Renal cortical epithelial cell (primary cell): ENCODE measurements at places on chromosomes 6 and 20.

DNA sequence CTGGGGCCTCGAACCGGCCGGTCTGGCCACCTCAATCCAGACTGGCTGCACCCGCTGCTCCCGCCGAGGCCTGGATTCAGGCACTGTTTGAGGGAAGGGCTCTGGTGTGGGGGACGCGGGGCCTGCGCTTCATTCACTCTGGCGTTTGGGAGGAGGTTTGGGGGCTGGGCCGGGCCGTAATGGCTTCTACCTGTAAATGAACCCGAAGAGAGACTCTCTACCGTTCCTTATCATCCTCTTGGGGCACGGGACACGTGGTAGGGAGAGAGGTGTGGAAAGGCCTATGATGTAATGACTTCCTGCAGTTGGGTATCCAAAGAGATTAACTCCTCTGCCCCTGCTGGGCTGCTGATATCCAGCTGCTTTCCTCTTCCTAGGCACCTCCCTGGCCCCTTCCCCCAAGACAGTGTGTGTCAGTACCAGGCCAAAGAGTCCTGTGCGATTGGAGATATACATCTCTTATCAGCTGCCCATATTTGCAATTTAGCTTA, 1.8 kb downstream of the FOXO3 start:
- peak; percentile 77 for DNase-seq

DNA sequence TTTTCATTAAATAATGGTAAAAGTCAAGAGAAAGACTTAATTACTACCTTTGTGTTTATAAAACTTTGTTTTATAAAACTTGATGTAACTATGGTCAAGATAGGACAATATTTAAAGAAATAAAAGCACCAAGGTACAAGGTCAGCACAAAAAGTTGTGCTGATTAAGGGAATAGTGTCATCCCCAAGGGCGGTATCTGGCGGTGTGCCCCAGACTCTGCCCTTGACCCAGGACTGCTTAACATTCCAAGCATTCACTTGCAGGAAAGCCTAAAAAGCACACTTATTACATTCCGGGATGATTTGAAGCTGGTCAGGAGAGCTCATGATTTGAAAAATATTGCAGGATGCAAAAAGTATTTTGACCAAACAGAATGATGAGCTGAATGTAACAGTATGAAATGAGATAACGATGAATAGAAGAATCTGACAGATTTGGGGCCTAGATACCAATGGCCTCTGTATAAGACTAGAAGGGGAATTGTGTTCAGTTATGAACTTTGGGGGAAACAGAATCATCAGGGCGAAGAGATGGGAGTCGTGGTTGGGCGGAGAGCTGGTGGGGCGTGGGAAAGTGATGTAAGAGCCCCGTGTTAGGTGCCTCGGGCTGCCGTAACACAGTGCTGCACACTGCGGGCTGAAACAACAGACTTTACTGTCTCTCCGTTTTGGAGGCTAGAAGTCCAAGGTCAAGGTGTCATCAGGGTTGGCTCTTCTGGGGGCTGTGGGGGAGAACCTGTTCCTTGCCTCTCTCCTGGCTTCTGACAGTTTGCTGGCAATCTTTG, 77.2 kb downstream of the CDC5L start:
- peak; percentile 47 for DNase-seq

GRCh38 chr6:44806656-44807055, 419.1 kb downstream of the CDC5L start:
- no peak for DNase-seq

GRCh38 chr6:2971420-2972218, at the start of gene SERPINB6:
TSS of gene SERPINB6 (minus strand) at chr6:2971567. CDS start at chr6:2959332, 12,235 bp downstream.
- peak; percentile 41 for DNase-seq

DNA sequence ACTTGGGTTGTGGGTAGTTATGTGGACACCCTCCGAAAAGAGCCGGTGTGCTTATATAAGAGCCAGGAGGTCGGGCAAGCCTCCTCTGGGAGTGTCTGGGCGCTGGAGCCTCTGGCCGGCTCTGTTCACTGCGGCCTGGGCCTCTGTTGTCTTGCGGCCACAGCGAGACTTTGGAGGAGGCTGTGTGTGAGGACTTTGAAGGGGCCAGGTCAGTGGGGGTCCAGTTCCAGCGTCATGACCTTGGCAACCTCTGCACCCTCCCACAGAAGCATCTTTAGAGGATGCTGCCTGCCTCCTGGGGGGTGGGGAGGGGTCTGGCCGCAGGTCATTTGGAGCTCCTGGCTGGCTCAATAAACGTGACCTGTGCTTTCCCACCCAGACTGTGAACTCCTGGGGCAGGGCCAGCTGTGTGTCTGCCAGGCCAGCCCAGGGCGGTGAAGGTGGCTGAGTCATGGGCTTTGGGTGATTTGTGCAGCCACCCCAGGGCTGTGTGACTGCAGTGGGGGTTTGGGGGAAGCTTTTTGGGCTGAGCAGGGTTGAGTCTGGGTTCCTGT, 1.2 kb downstream of the TCEA2 start:
- DNase-seq: peak; percentile 44

GRCh38 chr6:20044883-20045282, 167.4 kb downstream of the MBOAT1 start:
- DNase-seq: no peak
